ENCODE measurements at places on chromosomes 3 and 15.

GRCh38 chr15:77104155-77104554, 33.2 kb upstream of the TSPAN3 start:
- H3K27me3 ChIP-seq = no peaks in the 10 kb centered on the region
- DNase-seq = no peak
- no peaks in the 10 kb centered on the region for H3K36me3 ChIP-seq
- peaks cover 29% of the 10 kb centered on the region for H3K4me1 ChIP-seq
- peak overlapping the region; percentile 1 for H3K27ac ChIP-seq
- H3K4me3 ChIP-seq = no peak overlapping the region

- H3K4me3 ChIP-seq = peak within 1 kb of the TSS; percentile 77
- DNase-seq = peak; percentile 75
- no peaks in the 10 kb centered on the region for H3K27me3 ChIP-seq
- peak within 1 kb of the TSS; percentile 47 for H3K27ac ChIP-seq
These were observed at the start of gene PLXND1 for GRCh38 chr3:129606636-129607390. Gene PLXND1, minus strand, starts transcription at chr3:129606676. Its CDS starts 37 bp downstream, at chr3:129606639.

DNA sequence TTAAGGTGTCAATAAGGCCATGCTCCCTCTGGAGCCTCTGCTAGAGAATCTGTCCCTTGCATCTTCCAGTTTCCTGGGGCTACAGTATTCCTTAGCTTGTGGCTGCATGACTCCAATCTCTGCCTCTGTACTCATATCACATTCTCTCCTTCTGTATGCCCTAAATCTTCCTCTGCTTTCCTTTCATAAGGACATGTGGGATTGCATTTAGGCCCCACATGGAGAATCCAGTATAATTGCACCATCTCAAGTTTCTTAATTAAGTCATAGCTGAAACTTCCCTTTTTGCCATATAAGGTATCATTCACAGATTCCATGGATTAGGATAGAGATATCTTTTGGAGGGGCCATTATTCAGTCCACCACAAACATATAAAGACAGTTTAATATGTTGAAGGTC, 409.8 kb upstream of the TMCO5A start:
- H3K27me3 ChIP-seq = no peaks in the 10 kb centered on the region
- DNase-seq = no peak
- no peak overlapping the region for H3K27ac ChIP-seq
- no peak overlapping the region for H3K4me3 ChIP-seq
- no peaks in the 10 kb centered on the region for H3K4me1 ChIP-seq

GRCh38 chr3:134485075-134485717, 589 bp downstream of the ANAPC13 start:
- H3K36me3 ChIP-seq = 0 out of 2 replicates have a peak, but pooled peaks cover 2% of the 10 kb centered on the region
- peak overlapping the region; percentile 72 for H3K4me3 ChIP-seq
- peak overlapping the region; percentile 51 for H3K27ac ChIP-seq
- DNase-seq = no peak

DNA sequence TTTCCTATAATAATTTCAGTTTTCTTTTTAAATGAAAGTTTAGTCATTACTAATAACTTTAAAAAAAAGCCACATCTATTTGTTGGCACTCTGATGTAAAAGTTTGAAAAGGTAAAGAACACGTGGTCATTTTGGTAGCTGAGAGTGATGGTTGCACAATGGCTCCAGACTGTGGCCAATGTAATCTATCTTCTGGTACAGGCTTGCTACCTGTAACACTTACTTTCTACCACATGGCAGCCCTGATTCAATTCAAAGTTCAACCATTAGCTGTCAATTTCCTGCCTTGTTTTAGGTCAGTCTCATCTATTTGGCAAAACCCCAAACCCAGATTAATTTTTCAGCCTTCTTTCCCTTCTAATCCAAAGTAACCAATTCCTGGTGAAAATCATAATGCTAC, 126.1 kb downstream of the TUSC7 start:
- no peak overlapping the region for H3K4me3 ChIP-seq
- no peaks in the 10 kb centered on the region for H3K36me3 ChIP-seq
- H3K4me1 ChIP-seq = no peaks in the 10 kb centered on the region
- no peak overlapping the region for H3K27ac ChIP-seq
- no peak for DNase-seq

- H3K4me1 ChIP-seq = no peaks in the 10 kb centered on the region
- H3K36me3 ChIP-seq = no peaks in the 10 kb centered on the region
- H3K27me3 ChIP-seq = no peaks in the 10 kb centered on the region
- no peak overlapping the region for H3K4me3 ChIP-seq
These were observed 629.1 kb downstream of the TBL1XR1 start for GRCh38 chr3:176568189-176568588.

DNA sequence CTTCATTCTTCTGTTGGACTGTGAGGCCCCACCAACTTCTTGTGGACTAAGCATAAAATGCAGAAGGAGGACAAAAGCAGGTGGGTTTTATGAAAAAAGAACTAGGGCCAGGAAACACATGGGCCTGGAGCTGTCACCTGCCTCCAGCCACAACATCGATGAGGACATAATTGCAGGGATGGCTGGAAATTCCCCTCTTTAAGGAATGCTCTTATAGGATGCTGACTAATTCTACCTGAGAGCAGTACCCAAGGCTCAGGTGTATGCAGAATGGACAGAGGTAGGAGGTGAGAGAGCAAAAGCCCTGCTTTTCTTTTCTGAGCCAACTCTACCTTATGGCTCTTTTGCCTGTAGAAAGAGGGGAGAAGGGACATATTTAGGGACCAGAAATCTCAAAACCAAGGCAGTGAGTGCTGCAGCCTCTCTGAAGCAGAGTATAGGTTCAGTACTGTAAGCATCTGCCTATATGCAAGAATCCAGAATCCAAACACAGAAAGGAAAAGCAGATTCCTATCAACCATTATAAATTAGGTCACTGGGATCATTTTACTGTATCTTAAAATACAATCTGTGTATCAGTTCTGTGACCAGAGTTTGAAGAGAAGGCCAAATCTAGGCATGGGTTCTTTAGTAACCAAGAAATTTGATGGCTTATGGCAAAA, 205.3 kb upstream of the WNT5A start:
- no peaks in the 10 kb centered on the region for H3K36me3 ChIP-seq
- H3K4me1 ChIP-seq = no peaks in the 10 kb centered on the region
- no peaks in the 10 kb centered on the region for H3K27me3 ChIP-seq
- no peak for DNase-seq
